ENCODE measurements at places on chromosomes 12 and 14.

DNA sequence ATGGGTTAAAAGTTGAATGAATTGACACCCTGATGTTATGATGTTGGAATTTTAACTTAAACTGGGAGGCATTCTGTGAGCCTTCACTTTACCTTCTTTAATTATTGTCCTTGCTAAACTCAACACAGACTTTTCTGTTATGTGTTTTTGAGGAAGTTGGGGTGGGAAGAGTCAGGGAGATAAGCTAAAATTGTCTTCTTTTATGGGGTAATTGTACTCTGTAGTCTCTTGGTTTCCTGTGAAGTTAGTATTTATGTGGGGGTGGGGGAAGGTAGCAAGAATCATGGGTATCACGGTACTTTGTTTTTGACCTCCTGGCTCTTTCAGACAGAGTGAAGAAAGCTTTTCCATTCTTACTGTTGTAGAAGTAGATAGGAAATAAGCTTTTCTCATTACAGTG lies 32.9 kb downstream of the RAB21 start:
- no peak for DNase-seq

DNA sequence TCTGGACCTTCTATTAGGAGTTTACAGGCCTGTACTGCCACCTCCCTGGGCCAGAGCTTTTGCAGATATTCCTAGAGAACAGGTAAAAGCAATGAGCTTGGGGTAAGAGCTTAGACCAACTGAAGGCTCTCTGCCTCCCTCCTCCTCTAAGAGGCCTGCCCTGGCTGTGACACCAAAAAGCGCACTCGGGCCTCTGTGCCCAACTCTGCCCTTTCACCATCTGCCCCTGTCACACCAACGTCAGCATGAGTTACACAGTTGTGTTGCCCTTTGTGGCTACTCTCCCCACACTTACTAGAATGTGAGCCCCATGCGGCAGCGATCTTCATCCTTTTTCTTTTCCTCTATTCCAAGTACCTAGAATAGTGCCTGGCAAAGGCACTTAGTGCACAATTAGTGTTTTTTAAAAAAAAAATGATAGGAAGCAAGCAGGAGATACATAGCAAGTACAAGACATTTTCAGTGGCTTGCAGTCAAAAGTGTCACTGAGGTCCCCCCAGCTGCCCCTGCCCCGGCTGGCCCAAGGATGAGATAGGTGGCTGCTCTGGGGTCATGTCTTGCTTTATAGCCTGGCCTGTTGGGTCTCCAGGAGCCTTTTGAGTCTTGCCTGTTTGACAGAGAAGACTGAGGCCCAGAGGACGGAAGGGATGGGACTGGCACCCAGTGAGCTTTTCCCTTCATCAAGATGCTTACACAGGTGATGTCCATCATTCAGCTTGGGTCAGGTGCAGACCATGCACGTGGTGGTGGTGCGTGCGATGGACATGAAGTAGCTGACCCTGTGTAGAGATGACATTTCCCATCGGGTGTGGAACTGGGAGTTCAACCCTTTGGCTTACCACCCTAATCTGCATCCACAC lies 12.5 kb downstream of the CKB start:
- DNase-seq = no peak

DNA sequence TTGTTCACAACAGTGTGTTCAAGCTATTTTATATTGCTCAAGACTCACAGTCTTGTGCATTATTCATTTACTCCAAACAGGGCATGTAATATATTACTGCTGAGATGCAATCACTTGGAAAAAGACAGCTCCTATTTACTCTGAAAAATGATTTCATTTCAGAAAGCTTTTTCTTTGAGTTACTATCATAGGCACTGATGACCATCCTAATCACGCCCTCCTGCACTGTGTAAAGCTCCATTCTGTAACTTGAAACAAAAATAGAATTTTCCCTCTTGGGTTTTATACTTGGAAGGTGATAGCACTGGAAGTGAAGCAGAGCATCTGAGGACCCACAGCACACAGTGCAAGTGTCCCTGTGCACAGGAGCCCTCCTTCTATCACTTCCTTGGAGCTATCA lies 55.6 kb downstream of the RTN1 start:
- no peak for DNase-seq

DNA sequence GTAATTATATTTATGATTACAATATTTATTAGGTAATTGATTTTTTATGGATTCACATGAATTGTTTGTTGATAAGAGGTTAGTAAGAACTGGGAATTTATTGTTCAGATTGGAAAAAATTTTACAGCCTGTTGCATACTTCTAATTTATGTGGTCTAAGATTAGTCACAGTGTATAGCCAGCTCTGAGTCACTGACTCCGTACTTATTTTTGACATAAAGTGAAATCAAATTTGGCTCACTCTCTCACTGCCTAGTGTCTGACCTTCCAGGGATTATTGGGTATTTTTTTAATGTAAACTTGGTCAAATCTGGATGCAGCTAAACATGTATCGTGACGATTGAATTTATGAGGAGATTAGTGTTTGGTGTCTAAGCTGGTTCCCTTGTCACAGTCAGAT lies 109.3 kb downstream of the PTPRQ start:
- DNase-seq = no peak

GRCh38 chr14:32169191-32169590 lies 32.7 kb upstream of the RNU6-7 start:
- DNase-seq = no peak

GRCh38 chr12:130849561-130850417 lies 10.7 kb upstream of the STX2 start:
- no peak for DNase-seq

GRCh38 chr12:123069436-123070266 lies 81.2 kb downstream of the PITPNM2 start:
- DNase-seq = no peak

GRCh38 chr12:1611803-1612572 lies 17.0 kb upstream of the WNT5B start:
- no peak for DNase-seq

GRCh38 chr14:24228902-24229301 lies 3.3 kb downstream of the NEDD8 start:
- no peak for DNase-seq

DNA sequence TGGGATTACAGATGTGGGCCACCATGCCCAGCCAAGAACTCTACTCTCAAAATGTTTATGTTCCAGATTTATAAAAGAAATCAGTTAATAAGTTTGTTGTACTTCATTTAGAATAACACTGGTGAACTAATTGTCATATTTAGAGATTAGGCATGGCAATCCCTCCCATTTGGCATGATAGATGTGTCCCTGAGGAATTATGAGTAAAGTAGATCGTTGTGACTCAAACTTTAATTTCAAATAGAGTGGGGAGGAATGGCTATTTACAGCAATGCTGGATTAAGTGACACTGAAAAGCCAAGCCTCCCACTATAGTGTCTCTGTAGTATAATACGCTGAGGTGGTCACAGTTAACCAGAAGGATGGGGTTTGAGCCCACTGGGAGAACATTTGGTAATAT lies 39.3 kb upstream of the RTRAF start:
- no peak for DNase-seq

DNA sequence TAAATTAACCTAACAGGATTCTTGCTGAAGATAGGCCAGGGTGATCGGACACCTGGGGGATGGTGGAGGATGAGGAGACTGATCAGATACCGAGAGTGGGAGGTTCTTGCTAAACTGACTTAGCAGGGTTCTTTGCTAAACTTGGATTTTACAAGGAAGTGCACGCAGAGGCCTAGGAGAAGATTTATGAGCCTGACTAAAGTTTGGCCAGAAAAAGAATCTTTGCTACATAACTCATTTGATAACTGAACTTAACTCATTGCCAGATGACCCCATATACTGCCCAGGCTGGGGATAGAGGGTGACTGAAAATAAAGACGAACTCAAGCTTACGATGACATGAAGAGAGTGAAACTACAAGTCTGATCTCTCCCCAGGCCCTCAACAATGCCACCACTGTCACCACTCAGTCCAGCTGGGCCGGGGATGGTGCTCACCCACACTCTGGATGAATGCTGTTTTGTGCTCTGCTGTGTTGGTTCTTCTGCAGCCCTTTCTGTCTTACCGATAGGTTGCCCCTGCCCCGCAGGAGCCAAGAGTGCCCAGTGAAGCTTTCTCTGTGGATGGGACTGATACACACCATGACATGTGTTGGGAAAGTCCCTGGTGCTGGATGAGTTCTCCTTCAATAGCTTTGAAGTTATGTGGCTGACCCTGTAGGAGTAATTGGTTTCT lies 29.0 kb downstream of the PPFIBP1 start:
- DNase-seq = no peak

- no peak for DNase-seq
These were observed 28.1 kb downstream of the TMEM121 start for GRCh38 chr14:105554523-105554922.

GRCh38 chr12:6784761-6785160 lies 4.6 kb upstream of the CD4 start:
- DNase-seq = no peak

DNA sequence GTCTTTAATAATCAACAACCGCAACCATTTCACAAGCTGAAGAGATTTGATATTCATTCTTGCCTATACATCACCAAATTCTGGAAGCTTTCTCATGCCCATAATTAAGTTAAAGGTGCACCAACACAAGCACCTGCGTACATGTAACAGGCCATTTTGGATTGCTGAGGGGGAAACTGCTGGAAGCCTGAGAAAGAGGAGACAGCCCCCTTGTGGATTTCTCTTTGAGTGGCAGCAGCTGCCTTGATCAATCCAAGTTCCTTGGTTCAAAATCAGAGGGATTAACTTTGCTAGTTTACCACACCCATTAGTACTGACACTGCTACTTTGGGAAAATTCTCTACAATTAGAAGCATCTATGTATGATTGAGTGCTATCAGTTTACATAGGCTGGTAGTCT lies 321.1 kb downstream of the NOVA1 start:
- no peak for DNase-seq

- DNase-seq = no peak
These were observed 74.2 kb downstream of the PAPOLA start for GRCh38 chr14:96576359-96576758.

- DNase-seq = no peak
These were observed 4.7 kb downstream of the ABCD4 start for GRCh38 chr14:74297986-74298385.

DNA sequence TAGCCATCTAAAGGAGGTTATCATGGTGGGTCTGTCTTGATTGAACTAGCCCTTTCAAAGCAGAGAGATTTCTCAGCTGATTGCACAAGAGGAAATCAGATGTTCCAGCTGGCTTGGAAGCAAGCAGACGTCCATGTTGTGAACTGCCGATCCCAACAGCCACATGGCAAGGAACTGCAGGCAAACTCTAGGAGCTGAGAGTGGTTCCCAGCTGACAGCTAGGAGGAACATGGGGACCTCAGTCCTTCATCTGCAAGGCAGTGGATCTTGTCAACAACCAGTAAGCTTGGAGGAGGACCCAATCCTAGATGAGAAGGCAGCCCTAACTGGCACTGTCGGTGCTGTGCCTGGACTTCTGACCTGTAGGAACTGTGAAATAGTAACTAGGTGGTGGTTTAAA lies 7.7 kb downstream of the ACVR1B start:
- no peak for DNase-seq

- DNase-seq = no peak
These were observed 18.3 kb upstream of the WIF1 start for GRCh38 chr12:65139389-65139788.

DNA sequence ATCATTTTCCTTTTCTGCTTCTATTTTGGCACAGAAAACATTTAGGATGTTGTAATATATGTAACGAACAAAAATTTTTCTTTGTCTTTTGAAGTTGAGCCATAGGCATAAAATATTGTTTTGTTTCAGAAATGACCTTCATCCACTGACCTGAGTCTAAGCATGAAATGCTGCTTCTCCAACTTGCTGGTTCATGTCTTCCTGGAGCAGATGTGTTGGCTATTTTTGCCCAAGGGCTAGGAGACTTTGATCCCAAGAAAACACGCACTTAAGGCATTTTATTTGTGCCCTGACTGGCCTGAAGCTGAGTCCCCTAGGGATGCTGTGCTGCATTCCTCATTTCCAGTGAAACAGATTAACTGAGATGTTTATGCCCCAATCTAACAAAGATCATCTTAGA lies 27.2 kb upstream of the ALG10B start:
- DNase-seq = no peak

- DNase-seq = no peak
These were observed 104.0 kb upstream of the EIF5 start for GRCh38 chr14:103230021-103230420.

- no peak for DNase-seq
These were observed 234.8 kb downstream of the PIK3C2G start for GRCh38 chr12:18496156-18496555.

GRCh38 chr12:104733717-104734175 lies 224.3 kb downstream of the SLC41A2 start:
- no peak for DNase-seq

- no peak for DNase-seq
These were observed 387.5 kb downstream of the IPO8 start for GRCh38 chr12:30308010-30308717.

GRCh38 chr12:51005671-51006070 lies 20.5 kb downstream of the SLC11A2 start:
- no peak for DNase-seq

DNA sequence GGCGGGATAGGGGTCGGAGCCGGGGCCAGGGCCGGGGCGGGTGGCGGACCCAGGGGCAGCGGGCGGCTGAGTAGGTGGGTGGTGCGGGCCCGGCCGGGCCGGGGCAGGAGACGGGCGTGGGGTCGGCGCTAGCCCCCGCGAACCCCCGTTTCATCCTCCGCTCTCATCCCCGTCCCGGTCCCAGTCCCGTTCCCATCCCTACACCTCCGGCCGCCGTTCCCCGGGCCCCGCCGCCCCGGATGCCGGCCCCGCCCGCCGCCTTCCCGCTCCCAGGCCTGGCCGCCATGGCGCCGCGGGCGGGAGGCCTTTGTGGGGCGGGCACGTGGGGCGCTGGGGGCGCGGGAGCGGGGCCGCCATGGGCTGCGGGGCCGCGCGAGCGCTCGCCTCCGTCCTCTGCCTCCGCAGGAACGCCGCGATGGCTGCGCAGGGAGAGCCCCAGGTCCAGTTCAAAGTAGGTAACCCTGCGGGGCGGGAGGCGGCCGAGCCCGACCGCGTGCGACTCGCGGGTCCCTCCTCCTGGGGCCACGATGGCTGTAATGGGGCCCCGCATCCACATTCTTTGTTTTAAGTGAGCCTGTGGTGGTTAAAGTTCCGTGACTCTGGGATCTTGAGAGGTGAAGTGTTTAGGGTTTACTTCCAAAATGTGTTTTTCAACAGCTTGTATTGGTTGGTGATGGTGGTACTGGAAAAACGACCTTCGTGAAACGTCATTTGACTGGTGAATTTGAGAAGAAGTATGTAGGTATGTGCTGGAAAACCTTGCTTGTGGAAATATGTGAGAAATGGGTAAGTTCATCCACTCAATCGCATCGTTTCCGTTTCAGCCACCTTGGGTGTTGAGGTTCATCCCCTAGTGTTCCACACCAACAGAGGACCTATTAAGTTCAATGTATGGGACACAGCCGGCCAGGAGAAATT lies 572 bp downstream of the RAN start:
- DNase-seq = no peak

DNA sequence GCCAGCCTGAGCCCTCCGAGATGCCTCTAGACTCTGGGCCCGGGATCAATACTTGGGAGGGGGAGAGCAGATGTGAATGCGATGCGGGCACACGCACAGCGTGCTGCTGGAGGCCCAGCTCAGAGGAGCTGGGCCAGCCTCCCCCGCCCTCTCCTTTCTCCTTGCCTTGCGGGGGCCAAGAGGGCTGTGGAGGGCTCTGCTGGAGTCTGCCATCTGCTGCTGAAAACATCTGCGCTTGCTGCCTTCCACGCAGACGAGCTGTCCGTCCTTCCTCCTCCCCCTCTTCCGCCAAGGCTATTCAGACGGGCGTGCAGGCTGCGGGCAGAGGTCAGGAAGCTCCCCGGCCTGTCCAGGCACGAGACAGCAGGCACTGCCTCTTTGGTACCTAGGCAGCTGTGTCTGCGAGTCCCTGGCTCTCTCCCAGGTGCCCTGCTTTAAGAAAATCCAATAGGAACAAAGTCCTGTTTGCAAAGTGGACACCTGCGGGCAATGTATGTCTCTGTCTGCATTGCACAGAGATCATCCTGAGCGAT lies 75.2 kb downstream of the SPRING1 start:
- DNase-seq = no peak
